Thoracic aorta (tissue), 2 donors: ENCODE measurements at places on chromosomes 12 and 14.

DNA sequence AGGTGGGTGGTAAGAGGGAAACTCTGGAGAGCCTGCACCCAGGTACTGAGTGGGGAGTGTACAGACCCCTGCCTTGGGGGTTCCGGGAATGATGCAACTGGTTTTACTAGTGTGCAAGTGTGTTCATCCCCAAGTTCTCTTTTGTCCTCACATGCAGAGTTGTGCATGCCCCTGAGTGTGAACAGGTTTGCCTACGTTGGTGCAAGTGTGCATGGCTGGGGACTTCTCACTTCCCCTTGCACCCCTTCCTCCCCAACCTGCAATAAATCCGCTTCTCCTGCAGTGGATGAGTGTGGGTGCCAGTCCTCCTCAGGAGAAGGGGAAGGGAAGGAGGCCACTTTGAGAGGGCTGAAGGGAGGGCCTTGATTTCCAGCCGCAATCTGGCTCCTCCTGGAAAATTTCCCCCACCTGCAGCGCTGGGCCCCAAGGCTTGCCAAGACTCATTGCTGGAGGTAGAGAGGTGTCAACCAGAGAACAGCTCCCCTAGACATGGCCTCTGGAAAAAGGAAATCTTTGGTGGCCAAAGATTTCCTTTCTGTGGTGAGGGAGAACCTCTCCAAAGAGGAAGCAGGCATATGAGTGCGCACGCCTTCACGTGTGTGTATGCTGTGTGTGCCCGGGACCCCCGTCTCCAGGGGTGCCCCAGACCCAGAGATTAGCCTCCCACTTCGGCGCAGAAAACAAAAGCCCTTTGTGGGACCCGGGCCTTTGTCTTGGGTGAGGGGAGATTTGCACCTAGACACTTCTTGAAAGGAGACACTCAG lies 5.5 kb downstream of the AQP2 start:
- H3K36me3 ChIP-seq = no peaks in the 10 kb centered on the region
- no peaks in the 10 kb centered on the region for H3K27me3 ChIP-seq
- no peak overlapping the region for H3K4me3 ChIP-seq
- H3K27ac ChIP-seq = no peak overlapping the region
- peaks cover 14% of the 10 kb centered on the region for H3K4me1 ChIP-seq

DNA sequence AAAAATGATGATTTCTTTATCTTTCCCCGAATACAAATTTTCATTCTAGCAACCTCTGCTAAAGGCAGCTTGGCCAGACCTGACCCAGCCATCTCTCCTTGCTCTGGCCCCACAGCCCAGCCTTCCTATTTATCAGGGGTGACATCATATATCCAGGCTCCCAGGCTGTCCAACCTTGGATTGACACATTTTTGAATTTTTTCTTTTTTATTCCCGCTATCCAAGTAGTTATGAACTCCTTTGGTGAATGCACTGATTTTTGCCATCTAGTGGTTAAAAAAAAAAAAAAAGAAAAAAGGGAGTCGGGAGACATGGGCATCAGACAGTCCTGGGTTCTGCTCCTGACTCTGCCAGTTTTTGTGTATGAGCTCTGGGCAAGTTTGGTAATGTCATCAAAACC lies 120.5 kb downstream of the PTPN11 start:
- no peak overlapping the region for H3K4me3 ChIP-seq
- H3K27me3 ChIP-seq = no peaks in the 10 kb centered on the region
- H3K27ac ChIP-seq = no peak overlapping the region
- no peak for DNase-seq
- no peaks in the 10 kb centered on the region for H3K36me3 ChIP-seq
- no peaks in the 10 kb centered on the region for H3K4me1 ChIP-seq

- no peaks in the 10 kb centered on the region for H3K4me1 ChIP-seq
- no peak overlapping the region for H3K4me3 ChIP-seq
- H3K27ac ChIP-seq = no peak overlapping the region
- no peaks in the 10 kb centered on the region for H3K27me3 ChIP-seq
- no peak for DNase-seq
- no peaks in the 10 kb centered on the region for H3K36me3 ChIP-seq
Measured at GRCh38 chr14:100830681-100831080, 4.8 kb downstream of the MEG3 start.

DNA sequence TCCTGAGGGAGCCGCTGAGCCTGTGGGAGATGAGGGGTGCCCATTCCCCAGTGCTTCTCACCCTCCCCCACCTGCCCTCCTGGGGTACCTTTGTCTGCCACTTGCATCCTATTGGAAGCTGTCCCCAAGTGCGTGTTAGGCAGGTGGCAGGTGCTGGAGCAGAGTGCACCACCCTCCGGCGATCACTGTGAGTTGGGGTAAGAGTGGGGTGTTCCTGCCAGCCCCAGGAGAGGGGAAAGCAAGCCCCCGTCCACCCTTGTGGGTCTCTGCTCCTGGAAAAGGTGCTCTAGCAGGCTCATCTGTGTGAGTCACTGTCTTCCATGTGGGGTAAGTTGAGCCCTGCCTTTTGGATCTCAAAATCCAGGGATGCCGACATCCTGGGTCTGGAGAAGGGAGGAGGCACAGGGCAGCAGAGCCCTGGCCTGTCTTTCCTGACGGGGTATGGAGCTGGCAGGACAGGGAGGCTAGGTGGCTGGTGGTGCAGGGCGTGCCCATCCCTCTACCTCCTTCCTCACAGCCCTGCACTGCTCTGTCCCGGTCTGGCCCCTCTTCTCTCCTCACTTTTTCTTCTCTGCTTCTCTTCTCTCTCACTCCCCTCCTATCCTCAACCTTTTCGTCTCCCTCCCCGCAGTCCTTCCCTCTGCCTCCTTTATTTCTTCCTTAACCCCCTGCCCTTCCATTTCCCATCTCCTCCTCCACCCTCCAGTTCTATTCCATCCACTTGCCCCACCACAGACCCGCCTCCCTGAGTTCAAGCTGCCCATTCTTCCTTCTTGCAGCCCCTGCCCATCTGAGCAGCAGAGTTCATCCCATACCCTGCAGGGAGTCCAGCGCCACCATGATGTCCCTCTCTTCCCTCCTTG lies 20.1 kb upstream of the KRT7 start:
- H3K36me3 ChIP-seq = no peaks in the 10 kb centered on the region
- H3K27ac ChIP-seq = no peak overlapping the region
- peaks cover 29% of the 10 kb centered on the region for H3K4me1 ChIP-seq
- no peaks in the 10 kb centered on the region for H3K27me3 ChIP-seq
- no peak for DNase-seq
- H3K4me3 ChIP-seq = no peak overlapping the region

DNA sequence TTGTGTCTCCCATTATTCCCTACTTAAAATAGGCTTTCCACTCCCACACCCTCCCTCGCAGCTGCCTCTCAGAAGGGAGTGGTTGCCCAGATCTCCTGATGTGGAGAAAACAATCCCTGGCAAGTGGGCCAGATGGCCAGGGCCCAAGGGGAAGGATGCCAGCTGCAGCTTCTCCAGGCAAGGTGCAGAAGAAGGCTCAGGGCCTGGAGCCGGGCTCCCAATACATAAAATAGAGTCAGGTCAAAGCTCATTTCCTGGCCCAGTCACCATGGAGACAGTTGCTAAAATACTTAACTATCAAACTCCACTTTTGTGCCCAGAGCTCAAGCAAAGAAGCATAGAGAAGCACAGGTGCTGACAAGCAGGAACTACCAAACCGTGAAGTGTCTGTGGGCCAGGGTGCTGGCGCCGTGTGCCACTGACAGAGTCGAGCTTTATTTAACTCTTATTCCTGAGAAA lies 45.7 kb upstream of the ITPR2 start:
- no peaks in the 10 kb centered on the region for H3K36me3 ChIP-seq
- no peak overlapping the region for H3K4me3 ChIP-seq
- no peak overlapping the region for H3K27ac ChIP-seq
- no peak for DNase-seq

DNA sequence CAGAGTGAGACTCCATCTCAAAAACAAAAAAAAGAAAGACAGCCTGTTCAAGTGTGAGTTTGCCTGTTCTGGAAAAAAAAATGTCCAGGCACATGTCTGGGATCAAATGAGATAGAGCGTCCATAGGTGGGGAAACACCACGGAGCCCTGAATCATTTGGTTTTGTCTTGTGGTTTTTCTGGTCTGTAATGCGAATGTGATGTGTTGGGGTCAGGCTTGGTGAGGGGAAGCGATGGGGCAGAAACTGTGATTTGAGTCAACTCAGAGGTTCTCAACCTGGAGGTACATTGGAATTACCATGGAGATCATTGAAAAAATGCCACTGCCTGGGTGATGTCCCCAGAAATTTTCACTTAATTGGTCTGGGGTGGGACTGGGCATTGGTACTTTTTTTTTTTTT lies 183.9 kb upstream of the PWP1 start:
- no peak overlapping the region for H3K4me3 ChIP-seq
- no peak for DNase-seq
- H3K36me3 ChIP-seq = no peaks in the 10 kb centered on the region
- H3K27me3 ChIP-seq = no peaks in the 10 kb centered on the region

GRCh38 chr14:78983126-78983525 lies 813.0 kb downstream of the NRXN3 start:
- H3K27ac ChIP-seq = no peak overlapping the region
- H3K27me3 ChIP-seq = no peaks in the 10 kb centered on the region
- H3K36me3 ChIP-seq = no peaks in the 10 kb centered on the region
- H3K4me3 ChIP-seq = no peak overlapping the region

DNA sequence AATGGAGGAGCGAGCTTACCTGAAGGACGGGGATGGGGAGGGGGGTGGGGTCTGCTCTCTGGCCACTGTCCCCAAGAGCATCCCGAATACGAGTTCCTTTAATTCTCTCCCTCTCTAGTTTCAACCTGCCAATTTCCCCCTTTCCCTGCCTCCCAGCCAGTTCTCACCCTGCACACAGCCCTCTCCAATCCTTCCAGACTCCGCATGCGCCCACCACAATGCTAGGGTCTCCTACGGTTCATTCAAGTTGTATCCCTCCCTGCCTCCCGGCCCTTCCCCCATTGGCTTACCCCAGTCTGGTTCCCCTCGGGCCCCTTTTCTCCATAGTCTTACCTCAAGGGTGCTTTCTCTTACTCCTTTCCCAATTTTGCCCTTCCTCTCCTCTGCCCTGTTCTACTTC lies 708 bp upstream of the IGFBP6 start:
- peak overlapping the region; percentile 92 for H3K4me3 ChIP-seq
- peaks cover 15% of the 10 kb centered on the region for H3K36me3 ChIP-seq
- DNase-seq = no peak
- H3K27me3 ChIP-seq = no peaks in the 10 kb centered on the region
- H3K4me1 ChIP-seq = peaks cover 10% of the 10 kb centered on the region
- peak overlapping the region; percentile 98 for H3K27ac ChIP-seq

GRCh38 chr12:13880613-13881012 lies 100.8 kb downstream of the GRIN2B start:
- H3K27ac ChIP-seq = no peak overlapping the region
- no peaks in the 10 kb centered on the region for H3K36me3 ChIP-seq
- H3K4me1 ChIP-seq = no peaks in the 10 kb centered on the region
- no peaks in the 10 kb centered on the region for H3K27me3 ChIP-seq

- H3K36me3 ChIP-seq = no peaks in the 10 kb centered on the region
- no peak overlapping the region for H3K27ac ChIP-seq
- H3K4me3 ChIP-seq = no peak overlapping the region
- no peaks in the 10 kb centered on the region for H3K4me1 ChIP-seq
Measured at GRCh38 chr12:30985814-30986452, 59.4 kb downstream of the TSPAN11 start.

DNA sequence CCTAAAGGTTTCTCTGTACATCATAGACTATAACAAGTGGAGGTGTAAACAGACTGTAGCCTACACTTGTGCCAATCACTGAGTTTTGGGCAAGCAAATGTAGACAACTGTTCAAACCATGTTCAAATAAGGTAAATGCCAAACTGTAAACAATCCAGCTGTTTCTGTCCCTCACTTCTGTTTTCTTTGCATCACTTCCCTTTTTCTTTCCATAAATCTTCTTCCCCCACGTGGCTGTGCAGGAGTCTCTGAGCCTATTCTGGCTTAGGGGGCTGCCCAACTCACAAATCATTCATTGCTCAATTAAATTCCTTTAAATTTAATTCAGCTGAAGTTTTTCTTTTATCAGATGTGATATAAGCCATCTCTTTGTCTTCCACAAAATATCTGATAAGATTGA lies 65.1 kb upstream of the CPM start:
- H3K4me3 ChIP-seq = no peak overlapping the region
- no peaks in the 10 kb centered on the region for H3K36me3 ChIP-seq
- H3K27ac ChIP-seq = no peak overlapping the region
- H3K4me1 ChIP-seq = no peaks in the 10 kb centered on the region
- no peak for DNase-seq
